ENCODE measurements at places on chromosomes 1 and 21.

- peak; percentile 82 for DNase-seq
Measured at GRCh38 chr1:34742667-34743270, 12.1 kb upstream of the GJB5 start.

DNA sequence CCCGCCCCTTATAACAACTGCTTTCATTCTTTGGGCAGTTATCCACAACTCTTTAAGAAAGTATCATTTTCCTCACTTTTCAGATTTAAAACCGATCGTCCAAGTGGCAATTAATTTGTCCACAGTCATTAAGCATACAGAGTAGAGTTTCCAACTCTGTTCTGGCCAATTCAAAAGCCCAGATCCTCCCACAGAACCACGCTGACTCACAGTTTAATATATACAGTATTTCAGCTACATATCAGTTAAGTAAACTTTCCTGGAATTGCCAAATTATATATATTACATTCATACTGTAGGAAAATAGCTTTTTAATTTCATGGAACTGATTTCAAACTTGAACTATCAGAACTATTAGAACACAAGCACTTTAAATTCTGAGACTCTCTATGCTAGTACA lies 163.8 kb upstream of the ESRRG start:
- DNase-seq, result no peak

DNA sequence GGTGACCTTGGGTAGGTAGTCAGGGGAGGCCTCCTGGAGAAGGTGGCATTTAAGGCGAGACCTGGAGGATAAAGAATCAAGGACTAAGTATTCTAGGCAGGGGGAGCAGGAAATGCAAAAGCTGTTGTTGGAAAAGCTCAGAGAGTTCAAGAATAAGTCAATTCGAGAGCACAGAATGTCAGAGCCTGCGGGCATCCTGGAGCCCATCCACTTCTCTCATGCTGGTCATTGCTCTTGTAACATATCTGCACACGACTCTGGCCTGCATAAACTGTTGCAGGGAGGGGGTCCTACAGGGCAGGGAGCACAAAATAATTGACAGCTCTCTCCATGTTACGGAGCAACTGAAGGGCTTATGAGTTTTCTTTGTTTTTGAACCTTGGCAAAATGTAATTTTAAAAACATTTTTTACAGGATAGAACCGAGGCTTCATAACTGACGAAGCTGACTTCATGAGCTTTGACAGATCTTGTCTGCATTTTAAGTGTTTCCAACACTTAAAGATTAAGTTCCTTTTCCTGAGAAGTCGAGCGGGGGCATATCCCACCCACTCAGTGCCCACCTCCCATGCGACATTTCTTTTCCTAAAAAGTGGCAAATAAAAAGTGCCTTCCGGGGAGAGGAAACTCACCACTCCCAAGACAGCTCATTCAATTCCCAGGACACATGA lies 4.2 kb downstream of the PLA2G5 start:
- DNase-seq, result no peak

GRCh38 chr1:32764826-32765569 lies 52.2 kb downstream of the YARS1 start:
- peak; percentile 66 for DNase-seq

- no peak for DNase-seq
Measured at GRCh38 chr1:12320486-12320885, 90.7 kb downstream of the VPS13D start.

All from mesendoderm (in vitro differentiated cells).